ENCODE measurements at places on chromosomes 12 and 14.

DNA sequence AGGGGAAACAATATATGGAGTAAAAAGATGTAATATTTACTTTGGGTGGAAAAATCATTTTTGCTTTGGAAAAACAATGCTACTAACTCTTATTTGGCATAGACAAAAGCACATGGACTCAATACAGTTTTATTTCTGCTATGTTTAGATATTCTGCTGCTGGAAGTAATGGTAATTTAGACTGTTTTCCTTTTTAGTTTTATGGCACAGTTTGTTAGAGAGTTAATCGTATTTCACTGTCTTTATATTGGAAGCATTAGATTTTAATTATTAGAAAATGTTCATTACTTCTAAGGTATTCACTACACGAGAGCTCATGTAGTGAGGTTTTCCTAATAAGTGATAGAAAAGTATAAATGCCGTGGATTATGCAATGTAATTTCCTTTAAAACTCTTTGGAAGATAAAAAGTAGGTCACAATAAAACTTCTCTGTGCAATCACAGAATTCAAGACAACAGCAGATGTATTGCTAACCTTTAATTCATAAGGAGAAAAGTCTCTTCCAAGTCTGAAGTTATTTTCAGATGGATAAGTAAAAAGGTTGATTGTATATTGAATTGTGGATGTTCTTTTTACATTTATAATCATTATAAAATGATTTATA is 851.8 kb downstream of the TMTC2 start:
- DNase-seq = no peak

DNA sequence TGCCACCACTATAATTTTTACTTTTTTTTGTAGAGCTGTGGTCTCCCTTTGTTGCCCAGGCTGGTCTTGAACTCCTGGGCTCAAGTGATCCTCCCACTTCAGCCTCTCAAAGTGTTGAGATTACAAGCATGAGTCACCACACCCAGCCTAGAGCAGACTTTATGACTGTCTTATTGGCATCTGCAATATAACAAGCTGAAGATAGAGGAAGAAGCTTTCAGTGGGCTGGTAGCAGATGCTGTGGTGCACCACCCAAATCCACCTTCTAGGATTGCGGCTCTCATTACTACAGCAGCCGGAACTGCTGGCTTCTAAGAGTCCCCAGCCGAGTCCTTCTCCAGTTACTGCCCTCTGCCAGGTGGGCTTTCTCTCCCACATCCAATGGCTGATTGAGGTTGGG is 7.6 kb upstream of the STK38L start:
- DNase-seq = no peak

- DNase-seq = no peak
Measured at GRCh38 chr12:6143303-6143675, 18.8 kb upstream of the VWF start.

GRCh38 chr12:6330192-6330591 is 11.7 kb downstream of the TNFRSF1A start:
- no peak for DNase-seq

GRCh38 chr12:17235996-17236395 is 630.0 kb upstream of the LMO3 start:
- no peak for DNase-seq

- DNase-seq = no peak
Measured at GRCh38 chr12:94872007-94872653, 131.4 kb downstream of the NDUFA12 start.
